Hematopoietic multipotent progenitor cell treated with erythropoietin and hydrocortisone succinate and interleukin-3 and kit ligand, for 17 days (in vitro differentiated cells): ENCODE measurements at places on chromosomes 11 and 22.

DNA sequence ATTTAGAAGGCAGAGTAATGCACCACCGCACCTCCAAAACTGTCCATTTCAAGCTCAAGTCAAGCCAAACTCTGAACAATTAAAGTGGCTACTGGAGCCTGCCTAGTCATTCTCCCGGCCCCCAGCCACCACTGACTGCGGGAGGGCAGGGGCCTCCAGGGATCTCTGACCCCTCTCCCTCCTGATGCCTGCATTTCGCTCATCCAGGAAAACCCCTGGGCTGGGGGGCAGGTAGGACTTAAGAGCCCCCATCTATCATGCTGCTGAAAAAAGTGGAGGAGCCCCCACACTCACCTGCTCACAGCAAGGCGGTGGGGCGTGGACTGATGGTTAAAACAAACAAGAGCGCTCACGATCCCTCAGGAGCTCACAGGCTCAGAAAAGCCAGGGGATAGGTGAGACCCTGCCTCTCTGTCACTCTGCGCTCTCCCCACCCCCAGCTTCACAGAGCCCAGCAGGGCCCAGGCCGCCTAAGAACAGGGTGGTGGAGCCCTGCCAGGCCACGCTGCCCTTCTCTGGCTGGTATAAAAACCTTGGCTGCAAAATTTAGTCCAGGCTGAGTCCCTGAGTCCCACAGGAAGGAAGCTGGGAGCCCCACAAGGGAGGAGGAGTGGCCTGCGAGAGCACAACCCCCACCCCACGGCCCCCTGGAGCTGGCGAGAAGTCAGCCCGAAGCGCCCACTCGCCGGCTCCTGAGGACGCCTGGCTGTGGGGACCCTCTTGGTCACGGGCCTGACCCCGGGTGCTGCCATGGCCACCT lies 21.0 kb upstream of the MOB2 start:
- no peak for DNase-seq

- DNase-seq, result no peak
Observed at GRCh38 chr11:64848214-64848825, 3.9 kb upstream of the CDC42BPG start.

DNA sequence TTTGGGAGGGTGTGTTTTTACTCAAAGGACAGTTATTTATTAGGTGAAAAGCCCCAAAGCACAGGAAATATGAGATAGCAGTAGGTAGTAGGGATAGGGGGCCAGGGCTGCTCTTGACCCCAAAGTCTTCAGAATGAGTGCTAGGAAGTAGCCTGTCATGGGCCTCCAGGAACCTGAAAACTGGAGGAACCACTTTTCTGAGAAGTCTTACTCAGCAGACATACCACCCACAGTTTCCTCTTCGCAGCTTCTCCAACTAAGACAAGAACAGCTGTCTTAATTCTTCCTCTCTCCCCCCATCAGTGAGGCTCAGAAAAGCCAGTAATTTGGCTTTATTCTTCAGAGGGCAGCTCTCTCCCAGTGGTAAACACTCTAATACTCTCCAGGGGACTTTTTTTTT lies 84.0 kb upstream of the CTSC start:
- no peak for DNase-seq

- no peak for DNase-seq
Observed at GRCh38 chr11:118615976-118616371, 8.6 kb downstream of the PHLDB1 start.

DNA sequence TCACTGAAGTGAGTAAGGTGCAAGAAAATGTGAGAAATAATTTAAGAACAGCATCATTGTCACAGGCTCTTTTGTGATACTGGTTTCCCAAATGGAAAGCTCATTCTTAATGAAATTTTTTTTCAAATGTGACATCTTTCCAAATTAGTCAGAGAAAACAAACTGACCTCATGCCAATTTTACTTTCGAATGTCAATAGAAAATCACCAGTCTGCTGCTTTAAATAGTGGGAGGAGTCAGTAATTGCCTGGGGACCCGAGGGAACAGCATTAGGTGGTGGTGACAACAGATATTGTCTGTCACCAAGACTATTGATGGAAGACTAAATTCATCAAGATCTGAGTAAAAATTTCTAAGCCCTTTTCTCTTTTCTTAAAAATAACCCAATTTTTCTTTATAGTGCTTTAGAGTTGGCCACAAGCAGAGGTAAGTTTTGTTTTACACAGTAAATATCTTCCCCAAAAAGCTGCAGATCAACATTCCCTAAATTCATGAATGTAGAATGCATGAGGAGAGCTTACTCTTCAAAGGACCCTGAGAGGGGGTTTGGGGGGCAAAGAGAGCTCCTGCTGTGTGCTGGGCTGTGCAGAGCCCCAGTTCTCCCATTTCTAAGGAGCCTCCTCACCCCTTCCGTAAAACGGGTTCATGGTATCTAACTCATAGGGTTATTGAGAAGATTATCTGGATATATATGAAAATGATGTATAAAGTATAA lies 95.1 kb downstream of the PIWIL4 start:
- no peak for DNase-seq

DNA sequence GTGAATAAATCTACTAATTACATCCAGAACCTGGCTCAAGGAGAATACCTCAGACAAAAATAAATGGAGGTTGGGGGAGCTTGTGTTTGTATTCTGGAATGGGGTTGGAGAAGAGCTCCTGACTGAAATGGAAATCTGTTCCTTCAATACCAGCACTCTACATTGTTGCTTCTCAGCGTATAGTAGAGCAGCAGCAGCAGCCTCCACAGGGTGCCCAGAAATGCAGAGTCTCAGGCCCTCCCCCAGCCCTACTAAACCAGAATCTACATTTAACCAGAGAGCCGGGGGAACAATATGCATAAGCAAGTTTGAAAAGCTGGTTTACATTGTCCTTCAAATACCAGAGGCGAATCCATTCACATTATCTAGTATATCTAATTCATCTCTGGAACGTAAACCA lies 474.8 kb downstream of the NTM start:
- DNase-seq, result no peak
